Tibial nerve (tissue), 4 donors: ENCODE measurements at places on chromosomes 4 and X.
A peak's percentile ranks its signal among the peaks of the same experiment; 100 is the strongest.

DNA sequence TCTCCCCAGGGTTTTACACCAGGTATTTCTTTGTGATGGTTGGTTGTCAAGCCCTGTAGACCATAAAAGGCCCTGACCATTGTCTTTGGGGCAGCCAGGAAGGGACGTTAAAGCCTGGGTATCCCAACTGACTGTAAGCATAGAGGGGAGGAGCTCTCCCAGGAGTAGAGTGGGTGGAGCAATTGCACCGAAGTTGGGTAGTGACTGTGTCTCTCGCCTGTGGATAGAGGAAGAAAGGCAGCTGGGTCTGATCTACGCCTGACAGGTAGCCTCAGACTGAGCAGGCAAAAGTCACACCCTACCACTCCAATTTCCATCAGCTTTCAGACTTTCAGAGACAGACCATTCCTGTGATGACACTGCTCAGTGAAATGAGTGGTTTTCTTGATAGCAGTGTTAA, 123.3 kb downstream of the KLHL8 start:
- no peak for DNase-seq

DNA sequence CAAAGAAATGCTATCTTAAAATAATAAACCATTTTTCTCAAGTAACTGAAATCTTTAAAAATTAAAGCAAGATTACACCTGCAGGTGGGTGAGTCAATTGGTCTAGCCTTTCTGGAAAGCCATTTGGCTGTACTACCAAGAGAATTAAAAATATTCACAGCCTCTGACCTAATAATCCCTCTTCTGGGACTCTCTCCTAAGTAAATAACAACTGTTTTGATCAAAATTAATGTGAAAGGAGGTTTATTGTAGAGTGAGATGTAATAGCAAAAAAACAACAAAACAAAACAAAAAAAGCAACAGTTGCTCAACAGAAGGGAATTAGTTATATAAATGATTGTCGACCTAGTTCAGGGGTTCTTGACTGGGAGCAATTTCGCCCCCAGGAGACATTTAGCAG, 89.0 kb downstream of the GEMIN8 start:
- no peak for DNase-seq

GRCh38 chrX:50691820-50692219, 122.2 kb downstream of the SHROOM4 start:
- peak; percentile 15 for DNase-seq

DNA sequence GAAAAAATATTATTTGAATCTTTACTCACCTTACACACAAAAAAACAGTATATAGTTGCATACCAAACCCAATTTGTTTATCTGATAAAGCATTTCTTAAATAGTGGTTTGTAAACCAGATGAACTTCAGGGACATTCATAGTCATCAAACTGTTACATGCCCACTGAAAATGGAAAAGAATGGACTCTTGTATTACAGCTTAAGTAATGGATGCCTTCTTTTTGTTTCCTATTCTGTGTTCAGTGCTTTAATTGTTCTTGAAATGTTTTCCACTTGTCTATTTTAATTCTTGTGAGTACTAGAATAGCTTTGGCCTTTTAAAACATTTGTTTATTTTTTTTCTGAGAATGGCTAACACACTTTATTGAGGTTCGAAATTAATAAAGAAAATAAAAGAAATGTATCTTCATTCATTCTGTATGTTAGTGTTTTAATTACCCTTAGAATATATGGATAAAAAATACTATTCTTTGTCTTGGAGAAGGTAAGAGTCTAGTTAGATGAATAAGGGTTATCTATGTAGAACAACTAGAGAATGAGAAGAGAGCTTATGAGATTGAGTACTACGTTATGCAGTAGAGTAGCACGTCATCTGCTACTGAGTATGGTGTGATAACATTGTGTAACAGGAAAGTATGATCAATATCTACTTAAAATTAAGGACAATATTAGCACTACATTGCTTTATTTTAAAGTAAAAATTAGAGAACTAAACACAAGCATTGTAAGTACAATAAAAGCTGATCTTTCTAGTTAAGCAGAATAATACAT, 9.9 kb downstream of the CPEB2 start:
- DNase-seq = no peak

DNA sequence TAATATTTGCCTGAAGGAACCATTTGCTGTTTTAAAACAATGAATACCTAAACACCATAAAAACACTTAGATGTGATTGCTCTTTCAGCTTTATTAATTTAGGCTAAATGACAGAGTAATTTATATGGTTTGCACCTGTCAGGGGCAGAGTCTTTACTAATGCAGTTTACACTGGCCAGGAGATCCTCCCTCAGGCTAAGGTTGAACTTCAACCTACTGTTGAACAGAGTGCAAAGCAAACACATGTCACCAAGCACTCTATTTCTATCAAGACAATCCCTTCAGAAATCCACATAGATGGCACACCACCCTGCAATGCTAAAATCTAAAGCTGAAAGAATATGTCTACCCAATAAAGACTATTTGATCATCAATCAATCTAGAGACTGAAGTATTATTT, 147.3 kb downstream of the KLHL13 start:
- no peak for DNase-seq

DNA sequence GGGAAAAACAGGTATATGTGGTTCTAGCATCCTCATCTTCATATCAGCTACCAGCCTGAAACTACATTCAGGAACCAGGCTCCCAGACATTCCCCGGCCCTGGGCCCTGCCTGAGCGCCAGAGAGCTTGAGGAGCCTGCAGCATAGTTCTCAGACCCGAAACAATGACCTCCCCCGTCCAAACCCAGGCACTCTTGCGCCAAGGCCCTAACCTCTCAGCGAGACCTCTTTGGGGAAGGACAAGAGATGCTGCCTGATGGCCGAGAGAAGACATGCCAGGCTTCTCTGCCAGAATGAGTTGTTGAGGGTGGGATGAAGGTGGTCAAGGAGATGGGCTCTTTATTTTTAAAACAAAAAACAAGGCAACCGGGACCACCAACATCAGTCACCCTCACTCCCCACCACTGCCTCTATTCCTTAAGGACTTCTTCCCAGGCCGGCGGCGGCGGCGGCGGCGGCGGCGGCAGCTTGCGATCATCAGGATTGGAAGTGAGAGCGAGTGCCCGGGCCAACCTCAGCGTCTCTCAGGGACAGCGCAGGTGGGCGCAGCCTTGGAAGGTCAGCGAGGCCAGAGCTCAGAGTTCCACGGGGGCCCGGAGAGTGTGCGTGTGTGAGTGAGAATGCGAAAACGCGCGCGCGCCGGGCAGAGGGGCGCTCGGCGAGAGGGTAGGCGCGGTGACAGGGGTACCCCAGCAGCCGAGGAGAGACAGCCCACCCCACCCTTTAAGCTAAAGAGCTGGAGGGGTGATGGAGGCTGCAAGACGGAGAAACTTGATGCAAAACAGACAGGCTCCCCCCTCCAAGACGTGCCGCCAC, 601 bp downstream of the INPP4B start:
- no peak for DNase-seq

DNA sequence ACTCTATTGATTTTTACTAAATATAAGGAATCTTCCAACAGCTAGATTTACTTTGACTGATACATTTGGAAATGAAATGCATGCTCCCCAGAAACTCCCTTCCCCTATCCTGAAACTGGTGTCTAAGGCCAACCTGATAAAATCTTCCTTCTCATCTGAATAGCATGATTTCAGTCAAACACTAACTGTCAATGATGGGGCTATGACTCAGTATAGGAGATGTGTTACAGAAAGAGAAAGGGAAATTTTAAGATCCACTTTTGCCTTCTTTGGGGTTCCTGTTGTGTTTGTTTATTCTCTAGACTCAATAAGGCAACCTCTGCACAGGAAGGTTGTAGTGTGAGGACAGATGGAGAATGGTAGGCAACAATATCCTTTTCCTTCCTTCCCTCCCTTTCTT, 160.7 kb downstream of the MOSPD2 start:
- DNase-seq = no peak
